ENCODE measurements at places on chromosomes 16 and 17.

GRCh38 chr17:81026266-81027036 is 8.5 kb upstream of the BAIAP2 start:
- no peak for DNase-seq

GRCh38 chr17:15654886-15655561 is 29.1 kb downstream of the TRIM16 start:
- DNase-seq, result no peak

DNA sequence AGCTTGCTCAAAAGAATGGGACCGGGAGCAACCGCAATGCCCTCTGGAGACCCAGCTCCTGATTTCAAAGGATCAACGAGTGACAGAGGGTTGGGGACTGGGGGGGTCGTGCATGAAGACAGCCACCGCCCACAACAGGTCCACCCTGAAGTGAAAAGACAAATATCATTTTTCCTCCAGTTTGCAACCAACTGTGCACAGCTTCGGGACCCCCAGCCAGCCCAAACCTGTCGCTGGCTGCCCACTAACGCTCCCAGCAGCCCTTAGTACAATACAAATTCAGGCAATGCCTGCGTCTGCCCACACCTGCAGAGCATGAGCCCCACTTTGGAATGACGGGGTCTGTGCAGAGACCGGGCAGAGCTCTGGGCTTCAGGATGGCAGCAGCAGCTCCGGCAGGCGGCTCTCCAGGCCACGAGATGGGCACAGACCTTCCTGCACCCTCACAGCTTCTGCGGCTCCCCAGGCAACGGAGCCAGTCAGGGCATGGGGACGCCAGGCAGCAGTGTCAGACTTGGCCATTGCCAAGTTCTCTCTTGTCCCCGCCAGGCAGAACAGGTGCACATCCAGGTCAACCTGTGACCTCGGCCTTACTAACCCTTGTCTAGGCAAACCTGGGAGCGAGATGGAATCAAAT is 60.1 kb downstream of the TBC1D16 start:
- no peak for DNase-seq

GRCh38 chr16:69179328-69180010 is 7.5 kb upstream of the SNTB2 start:
- no peak for DNase-seq

DNA sequence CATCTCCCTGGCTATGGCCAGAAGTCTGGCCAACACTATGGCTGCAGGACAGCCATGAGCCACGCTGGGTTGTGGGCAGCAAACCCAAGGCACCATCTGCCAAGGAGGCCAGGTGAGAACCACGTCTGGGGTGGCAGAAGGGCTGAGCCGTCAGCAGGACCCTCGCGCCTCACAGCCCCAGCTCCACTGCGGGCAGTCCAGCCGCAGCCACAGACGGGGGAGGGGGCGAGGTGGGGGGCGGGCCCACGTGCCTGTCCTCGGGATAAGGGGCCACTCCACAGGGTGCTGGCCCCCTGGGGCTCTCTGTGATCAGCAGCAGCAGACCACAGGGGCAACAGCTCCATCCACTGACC is 6.5 kb upstream of the BAIAP2 start:
- no peak for DNase-seq

DNA sequence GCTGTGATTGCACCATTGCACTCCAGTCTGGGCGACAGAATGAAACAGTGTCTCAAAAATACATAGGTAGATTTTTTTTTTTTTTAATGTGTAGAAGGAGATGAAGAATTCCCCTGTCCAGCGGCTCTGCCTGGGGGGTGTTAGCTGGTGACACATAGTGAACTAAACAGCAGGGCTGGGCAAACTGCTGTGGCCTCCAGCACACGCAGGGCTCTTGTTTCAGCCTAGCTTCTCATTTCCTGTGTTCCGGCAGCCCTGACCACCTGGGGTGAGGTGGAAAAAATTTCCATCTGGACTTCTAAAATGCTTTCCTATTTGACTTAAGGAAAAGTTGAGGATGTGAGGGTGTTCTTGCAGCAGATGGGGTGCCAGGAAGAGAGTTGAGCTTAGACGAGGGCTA is 33.3 kb upstream of the RGS9 start:
- no peak for DNase-seq

GRCh38 chr17:30433514-30433913 is 43.7 kb upstream of the GOSR1 start:
- no peak for DNase-seq

DNA sequence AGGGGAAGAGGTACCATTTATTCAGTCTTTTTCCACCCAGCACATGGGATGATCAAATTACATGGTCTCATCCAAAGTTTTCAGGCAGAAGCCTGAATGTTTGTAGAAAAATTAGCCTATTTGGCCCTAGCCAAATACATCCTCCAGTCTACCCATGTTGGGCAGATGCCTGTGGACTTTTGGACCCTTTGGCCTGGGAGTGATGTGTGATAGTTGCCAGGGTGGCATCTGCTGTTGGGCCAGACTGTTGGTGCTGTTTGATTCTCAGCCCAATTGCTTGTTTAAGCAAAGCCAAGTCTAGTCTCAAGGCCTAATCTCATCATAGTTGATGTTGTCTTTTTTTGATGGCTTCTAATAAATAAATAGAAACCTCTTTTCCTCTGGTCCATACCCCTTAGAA is 419.0 kb downstream of the CDH13 start:
- DNase-seq, result no peak
